SK-N-DZ (cell line): ENCODE measurements at places on chromosomes 12 and 14.

- no peak for DNase-seq
Measured at GRCh38 chr14:55965851-55966250, 152.4 kb upstream of the PELI2 start.

- no peak for DNase-seq
Measured at GRCh38 chr14:68143341-68143841, 323.8 kb downstream of the RAD51B start.

GRCh38 chr14:31291210-31291609 lies 83.6 kb upstream of the HECTD1 start:
- DNase-seq, result no peak

DNA sequence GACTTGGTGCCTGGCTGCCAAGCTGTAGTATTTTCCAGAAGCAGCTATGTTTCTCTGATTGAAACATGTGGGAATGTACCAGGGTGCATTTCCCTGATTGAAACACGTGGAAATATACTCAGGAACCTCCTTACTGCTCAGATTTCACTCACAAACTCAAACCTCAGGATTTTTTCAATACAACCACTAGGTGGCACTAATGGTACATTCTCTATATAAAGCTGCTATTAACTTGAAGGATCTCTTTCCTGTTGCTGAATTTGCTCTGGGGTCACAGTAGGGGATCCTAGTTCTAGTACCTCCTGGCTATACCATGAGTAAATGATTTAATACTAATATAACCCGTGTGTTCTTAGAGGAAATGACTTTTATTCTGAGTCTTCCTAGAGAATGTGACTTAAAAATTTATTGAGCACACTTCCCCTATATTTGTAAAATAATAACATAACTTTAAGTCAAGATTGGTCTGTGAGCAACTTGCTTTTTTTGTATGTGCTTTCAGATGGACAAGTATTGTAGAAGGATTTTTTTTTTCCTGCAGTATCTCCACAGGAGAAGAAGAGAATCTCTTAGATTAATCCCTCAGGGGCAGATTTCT lies 173.8 kb upstream of the MIS18BP1 start:
- peak; percentile 71 for DNase-seq

DNA sequence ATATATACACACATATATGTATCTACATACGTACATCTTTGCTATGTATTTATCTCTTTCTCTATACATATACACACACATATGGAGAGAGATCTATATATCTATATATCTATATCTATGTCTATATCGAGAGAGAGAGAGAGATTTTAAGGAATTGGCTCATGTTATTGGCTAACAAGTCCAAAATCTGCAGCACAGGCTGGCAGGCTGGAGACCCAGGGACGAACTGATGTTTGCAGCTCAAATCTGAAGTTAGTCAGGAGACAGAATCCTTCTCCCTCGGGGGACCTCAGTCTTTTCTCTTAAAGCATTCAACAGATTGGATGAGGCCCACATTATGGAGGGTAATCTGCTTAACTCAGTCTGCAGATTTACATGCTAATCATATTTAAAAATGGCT lies 40.7 kb upstream of the DACT1 start:
- DNase-seq, result no peak

DNA sequence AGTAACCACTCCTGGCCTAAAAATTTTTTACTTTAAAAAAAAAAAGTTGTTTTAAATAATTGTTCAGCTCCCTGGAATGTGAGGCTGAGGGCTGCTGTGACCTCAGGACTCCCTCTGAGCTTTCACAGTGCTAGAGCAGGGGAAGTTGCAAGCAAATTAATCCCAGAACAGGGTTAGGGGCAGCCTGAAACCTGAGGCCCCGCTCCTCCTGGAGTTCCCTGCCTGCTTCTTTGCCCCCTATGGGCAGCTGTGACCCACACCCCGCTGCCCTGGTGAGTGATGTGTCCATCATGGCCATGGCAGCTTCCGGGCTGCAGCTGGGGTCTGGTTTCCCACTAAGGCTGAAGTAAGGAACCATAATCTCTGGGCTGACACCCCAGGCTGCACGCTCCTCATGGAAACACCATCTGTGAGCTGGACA lies 9.5 kb downstream of the RITA1 start:
- DNase-seq, result no peak

DNA sequence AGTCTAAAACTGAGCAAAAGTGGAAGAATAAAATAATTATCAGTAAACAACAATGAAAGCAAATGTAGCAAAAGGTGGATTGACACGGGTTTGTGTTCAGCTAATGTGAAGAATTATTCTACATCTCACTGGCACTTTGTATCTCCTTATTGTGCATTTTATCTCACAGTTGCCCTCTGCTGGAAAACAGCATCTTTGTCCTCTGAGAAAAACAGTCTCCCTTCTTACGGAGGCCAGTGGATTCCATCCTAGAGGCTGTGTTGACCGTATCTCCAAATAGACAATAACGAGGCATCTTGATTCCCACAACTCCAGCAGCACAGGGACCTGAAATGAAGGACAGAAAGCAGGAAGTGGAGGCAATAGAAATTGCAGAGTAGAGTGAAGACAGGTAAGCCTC lies 51.3 kb upstream of the PLBD1 start:
- peak; percentile 32 for DNase-seq

DNA sequence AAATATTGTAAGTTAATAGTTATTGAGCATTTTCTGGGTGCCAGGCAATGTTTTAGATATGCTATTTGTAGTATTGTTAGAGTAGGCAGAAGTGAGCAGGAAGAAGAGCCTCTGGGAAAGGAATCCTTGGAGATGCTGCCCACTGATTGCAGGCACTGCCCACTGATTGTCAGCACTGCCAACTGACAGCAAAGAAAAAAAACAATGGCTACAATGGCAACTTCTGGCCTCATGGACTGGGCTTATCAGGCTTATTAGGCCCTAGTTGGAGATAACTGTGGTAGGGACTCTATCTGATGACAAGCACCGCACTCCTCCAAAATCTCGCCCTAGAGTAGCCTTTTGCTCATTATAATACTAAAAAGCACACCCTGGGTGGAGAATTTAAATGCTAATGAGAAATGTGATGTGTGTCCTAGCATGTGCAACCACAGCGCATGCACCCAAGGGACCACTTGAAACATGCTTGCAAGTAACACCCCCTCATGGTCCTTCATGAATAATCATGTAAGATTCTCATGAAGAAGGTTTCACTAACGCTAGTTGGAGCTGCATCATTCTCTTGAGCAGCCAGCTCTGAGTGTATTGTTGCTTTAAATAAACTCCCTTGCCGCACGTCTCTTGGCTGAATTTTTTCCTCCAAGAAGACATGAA lies 103.5 kb upstream of the PPP4R3A start:
- no peak for DNase-seq

- no peak for DNase-seq
Measured at GRCh38 chr12:29537298-29537697, 39.8 kb upstream of the OVCH1 start.

DNA sequence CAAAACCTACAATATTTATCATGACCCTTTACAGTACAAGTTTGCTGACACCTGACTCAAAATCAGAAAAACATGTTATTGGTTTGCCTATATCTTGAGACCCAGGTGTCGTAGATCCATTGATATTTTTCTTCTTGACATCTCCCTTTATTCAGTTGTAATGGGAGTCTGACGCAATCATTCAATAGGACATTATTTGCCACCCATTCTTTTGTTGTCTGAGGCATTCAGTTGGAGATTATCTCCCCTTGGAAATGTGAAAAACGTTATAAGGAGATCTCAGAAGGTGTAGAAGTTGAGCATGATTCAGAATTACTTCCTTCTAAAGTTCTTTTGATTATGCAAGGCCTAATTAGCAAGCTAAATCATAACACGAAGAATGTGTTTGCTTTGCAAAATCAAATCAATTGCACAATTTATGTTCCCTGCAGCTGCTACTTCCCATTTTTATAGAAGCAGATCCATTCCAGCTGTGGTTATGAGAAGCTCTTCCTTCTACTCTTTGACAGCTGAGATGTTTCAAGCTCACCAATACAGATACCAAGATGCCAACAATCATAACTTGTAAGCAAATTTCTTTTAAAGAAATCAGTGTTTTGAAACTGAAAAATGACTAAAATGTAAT lies 228.2 kb upstream of the SYT1 start:
- DNase-seq, result no peak

DNA sequence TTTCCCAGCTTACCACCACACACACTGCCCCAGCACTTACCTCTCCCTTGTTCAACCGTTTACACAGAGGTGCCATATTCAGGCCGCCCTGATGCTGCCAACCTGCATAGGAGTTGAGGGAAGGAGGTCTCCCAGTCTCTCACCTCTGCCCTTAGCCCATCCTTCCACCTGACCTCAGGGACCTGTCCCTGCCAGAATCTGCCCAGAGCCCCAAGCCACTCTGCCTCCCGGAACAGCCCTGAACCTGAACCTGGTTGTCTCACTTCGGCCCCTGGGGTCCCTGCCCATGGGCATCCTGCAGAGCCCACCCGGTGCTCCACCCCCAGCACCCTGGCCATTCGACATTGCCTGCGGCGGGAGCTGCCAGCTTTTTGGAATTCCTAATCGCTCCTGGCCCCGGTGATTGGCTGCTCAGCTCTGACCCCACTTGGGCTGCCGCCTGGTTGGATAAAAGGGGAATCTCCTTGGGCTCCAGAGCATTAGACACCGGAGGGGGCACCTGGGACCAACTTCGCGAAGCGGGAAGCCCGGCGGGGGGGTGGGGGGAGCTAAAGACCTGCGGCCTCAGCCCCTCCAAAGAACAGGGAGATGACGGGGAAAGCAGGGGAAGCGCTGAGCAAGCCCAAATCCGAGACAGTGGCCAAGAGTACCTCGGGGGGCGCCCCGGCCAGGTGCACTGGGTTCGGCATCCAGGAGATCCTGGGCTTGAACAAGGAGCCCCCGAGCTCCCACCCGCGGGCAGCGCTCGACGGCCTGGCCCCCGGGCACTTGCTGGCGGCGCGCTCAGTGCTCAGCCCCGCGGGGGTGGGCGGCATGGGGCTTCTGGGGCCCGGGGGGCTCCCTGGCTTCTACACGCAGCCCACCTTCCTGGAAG lies at the start of gene VSX2:
TSS of gene VSX2 (plus strand) at position 476 of the 874 bp plus-strand sequence. CDS start at position 589, 113 bp downstream.
- no peak for DNase-seq

DNA sequence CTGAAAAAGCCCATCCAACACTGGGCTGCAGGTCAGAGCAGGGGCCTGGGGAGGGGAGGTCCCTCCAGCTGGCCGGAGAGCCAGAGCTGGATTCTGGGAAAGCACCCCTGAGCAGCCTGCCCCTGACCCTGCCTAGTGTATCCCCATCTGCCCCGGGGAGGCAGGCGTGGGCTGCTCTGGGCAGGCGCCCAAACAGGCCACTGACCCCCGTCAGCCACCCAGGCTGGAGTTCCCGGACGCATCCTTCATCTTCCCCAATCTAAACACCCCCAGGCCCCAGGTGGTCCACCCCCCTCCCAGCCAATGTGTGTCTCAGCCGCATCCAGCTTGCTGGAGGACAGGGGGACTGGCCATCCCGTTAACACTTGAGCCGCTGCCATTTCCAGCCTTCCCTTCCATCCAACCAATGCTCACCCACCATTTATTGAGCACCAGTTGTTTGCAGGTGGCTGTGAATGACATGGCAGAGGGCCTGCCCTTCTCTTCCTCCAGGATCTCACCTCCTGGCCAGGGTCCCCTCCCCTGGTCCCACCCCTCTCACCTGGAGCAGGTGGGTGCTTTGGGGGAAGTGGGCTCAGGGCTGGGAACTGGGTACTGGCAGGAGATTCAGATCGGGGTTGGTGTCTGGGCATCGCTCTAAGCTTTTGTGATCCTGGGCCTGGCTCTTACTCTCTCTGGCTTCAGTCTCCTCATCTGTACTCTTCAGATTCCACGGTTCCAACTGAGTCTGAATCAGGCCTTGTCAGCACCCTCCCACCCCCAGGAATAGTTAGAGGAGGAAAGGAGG lies 743 bp upstream of the DTX1 start:
- no peak for DNase-seq

GRCh38 chr12:67807814-67808213 lies 159.3 kb downstream of the DYRK2 start:
- no peak for DNase-seq

- DNase-seq, result peak; percentile 70
Measured at GRCh38 chr12:117874842-117875434, 93.9 kb downstream of the KSR2 start.

DNA sequence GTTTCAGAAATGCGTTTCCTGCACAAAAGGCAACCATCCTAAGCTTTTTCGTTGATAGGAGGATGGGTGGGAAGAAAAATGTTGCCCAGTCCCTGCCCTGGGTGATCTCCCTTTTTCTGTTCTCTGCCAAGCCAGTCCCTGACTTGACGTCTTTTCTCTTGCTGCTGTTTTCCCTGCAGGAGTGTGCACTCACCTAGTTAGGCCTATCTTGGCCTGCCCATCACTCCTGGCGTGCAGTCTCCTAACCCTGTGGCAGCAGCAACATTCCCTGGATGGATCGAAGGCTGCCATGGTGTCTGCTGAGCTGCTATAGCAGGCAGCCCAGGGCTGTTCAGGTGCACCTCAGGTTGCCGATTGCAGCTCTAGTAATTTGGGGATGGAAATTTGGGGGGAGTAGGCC lies 1.2 kb downstream of the UNC119B start:
- no peak for DNase-seq

DNA sequence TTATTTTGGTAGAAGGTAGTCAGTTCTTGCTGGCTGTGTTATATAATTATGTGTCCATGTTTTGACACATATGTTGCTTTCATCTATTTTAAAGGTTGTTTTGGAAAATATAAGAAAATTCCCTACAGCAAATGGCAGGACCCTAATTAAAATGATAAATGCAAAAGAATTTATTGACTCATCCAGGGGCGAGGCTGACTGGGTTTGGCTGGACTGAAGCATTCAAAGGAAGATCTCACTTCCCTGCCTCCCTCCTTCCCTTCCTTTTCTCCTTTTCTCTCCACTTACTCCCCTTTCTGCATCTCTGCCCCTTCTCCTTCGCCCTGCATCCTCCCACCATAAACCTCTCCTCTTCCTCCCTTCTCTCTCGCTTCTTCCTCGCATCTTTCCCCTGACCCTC lies 129.6 kb downstream of the SNAPC1 start:
- no peak for DNase-seq

DNA sequence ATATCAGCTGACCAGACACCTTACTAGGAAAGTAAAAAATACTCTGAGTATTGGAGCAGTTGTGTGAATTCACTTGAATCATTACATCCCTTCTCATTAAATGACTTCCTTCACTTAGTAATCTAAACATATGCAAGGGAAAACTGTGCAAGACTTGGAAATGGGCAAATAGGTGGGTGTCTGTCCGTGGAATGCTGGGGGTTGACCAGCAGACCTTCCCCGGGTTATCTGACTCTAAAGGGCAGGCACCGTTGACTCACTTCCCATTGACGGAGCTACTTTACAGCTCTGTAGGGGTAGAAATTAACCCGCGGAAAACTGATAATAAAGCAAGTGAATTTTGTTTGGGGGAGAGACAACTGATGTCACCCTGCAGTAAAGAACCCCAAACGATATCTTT lies 199.3 kb downstream of the TTC7B start:
- DNase-seq, result no peak

- no peak for DNase-seq
Measured at GRCh38 chr14:70021548-70022220, 142.5 kb downstream of the SMOC1 start.

DNA sequence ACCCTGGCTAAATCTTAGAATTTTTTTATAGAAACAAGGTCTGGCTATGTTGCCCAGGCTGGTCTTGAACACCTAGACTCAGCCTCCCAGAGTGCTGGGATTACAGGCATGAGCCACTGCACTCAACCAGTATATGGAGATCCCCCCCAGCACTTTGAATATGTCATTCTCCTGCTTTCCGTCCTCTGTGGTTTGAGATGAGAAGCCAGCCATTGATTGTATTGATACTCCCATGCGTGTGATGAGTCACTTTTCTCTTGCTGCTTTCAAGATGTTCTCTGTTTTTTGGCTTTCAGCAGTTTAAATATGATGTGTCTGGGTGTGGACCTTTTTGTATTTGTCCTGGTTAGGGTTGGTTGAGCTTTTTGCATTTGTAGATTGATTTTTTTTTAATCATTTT lies 75.2 kb upstream of the DNM1L start:
- no peak for DNase-seq
